ENCODE measurements at places on chromosomes 13 and 19.
A peak's percentile ranks its signal among the peaks of the same experiment; 100 is the strongest.

- no peak for DNase-seq
These were observed 829 bp downstream of the REEP6 start for GRCh38 chr19:1491849-1492170.

GRCh38 chr13:95128045-95128643 is 173.1 kb downstream of the ABCC4 start:
- DNase-seq: no peak

DNA sequence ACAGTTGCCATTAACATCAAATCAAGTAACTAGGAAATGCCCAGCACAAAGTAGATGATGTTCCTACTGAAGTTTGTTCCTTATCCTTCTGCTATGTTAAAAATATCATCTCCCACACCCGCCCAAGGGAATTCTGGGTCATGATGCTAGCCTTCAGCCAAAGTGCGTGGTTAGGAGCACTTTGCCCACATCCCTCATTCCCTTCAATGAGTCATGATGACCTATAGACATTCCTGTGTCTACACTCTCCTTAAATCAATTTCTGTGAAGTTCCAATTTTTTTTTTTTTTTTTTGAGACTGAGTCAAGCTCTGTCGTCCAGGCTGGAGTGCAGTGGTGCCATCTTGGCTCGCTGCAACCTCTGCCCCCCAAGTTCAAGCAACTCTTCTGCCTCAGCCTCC is 17.0 kb downstream of the RXFP2 start:
- no peak for DNase-seq

DNA sequence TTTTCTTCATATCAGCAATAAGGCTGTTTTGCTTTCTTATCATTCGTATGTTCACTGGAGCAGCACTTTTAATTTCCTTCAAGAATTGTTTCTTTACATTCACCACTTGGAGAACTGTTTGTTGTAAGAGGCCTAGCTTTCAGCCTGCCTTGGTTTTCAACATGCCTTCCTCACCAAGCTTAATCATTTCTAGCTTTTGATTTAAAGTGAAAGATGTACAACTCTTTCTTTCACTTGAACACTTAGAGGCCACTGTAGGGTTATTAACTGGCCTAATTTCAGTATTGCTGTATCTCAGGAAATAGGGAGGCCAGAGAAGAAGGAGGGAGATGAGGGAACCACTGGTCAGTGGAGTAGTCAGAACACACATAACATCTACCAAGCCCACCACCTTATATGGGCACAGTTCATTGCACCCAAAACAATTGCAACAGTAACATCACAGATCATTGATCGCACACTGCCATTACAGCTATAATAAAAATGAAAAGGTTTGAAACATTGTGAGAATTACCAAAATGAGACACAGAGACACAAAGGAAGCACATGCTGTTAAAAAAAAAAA is 181.4 kb upstream of the TUBA3C start:
- DNase-seq: peak; percentile 16

DNA sequence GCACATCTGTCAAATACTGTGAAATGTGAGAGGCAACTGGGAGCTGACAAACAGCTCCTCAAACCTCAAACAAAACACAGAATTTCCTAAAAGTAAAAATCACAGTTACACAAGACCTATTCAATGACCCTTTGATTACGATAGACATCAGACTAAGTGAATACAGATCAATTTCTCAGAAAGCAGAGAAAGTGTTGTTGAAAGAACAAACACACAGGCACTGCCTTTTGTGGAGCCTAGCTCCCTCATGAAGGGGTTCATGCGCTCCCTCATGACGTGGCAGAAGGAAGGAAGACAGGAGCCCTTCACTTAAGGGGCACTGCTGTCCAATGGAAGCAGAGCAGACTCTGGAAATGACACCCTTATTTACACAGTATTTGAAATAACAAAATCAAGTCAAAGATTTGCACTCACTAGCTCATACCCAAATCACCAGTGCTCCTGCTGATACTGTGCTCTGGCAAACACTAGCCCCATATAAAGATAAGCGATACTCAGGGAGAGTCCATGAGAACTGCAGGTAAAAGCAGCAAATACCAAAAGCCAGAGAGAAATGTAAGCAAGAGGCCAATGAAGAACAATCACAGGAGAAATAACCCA is 144.9 kb downstream of the KLF12 start:
- no peak for DNase-seq

GRCh38 chr13:27203186-27203585 is 31.6 kb upstream of the USP12 start:
- no peak for DNase-seq

DNA sequence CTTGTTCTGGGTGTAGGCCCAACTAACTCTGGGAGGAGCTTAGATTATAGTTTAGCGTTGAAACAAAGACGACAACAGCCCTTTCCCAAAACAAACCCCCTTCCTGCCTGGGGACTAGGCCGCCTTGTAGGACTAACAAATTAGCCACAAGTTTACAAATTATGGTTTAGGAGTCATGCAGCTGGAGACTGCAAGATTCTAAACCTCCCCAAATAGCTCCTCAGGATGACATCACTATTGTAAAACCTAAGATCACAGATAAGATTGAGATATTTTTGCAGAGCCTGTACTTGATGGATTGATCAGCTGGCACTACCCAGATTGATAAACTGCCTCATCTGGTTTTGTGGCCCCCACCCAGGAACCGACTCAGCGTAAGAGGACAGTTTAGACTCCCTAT is 2.3 kb upstream of the SLC25A15 start:
- no peak for DNase-seq

GRCh38 chr13:20297181-20297580 is 65.1 kb upstream of the GJB6 start:
- DNase-seq: no peak

- DNase-seq: no peak
These were observed 14.9 kb downstream of the HNRNPM start for GRCh38 chr19:8459520-8460270.

DNA sequence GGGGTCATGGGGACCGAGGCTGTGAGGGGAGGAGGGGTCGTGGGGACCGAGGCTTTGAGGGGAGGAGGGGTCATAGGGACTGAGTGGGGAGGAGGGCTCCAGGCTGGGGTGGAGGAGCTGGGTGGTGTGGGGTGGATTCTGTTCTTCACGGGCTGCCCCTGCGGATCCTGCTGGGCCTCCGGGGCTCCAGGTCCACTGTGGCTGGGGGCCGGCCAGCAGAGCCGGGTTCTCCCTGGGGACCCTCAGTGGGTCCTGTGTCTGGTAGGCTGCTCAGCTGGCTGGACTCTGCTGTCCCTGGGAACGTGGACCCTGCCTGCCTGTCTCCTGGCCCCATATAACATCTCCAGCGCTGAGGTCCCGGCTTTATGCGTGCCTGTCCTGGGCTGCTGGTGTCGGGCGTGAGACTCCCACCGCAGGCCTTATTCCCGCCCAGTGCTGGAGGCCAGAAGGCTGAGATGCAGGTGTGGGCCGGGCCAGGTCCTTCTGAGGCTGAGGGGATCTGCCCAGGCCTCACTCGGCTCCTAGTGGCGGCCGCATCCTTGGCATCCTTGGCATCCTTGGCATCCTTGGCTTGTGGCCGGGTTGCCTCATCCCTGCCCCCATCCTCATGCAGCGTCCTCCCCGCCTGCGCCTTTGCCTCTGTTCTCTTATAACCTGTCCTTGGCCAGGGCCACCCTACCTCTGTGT is 19.8 kb upstream of the GNA15 start:
- DNase-seq: no peak

- DNase-seq: no peak
These were observed 2526.0 kb downstream of the PCDH9 start for GRCh38 chr13:64704121-64704649.

- DNase-seq: no peak
These were observed 2.6 kb downstream of the ZNF71 start for GRCh38 chr19:56597696-56598095.

GRCh38 chr13:77267362-77267761 is 59.5 kb downstream of the MYCBP2 start:
- DNase-seq: no peak

- peak; percentile 33 for DNase-seq
These were observed 485 bp downstream of the CRYL1 start for GRCh38 chr13:20525144-20525600.

DNA sequence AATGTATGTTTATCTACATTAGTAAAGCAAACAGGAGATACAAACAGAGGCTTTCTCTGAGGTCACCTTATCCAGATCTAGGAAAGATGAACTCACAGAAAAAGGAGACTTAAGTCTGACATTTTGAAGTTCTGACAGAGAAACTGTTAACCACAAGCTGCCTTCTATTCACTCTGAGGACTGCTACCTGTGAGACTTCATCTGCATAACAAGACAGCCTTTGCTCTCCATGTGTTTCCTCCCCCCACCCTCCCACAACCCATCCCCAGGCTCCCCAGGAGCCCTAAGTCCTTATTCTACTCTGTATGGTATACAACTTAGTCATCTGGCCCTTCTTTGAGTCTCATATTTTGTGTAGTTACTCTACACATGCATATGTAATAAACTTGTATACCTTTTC is 699.0 kb downstream of the FGF9 start:
- no peak for DNase-seq

DNA sequence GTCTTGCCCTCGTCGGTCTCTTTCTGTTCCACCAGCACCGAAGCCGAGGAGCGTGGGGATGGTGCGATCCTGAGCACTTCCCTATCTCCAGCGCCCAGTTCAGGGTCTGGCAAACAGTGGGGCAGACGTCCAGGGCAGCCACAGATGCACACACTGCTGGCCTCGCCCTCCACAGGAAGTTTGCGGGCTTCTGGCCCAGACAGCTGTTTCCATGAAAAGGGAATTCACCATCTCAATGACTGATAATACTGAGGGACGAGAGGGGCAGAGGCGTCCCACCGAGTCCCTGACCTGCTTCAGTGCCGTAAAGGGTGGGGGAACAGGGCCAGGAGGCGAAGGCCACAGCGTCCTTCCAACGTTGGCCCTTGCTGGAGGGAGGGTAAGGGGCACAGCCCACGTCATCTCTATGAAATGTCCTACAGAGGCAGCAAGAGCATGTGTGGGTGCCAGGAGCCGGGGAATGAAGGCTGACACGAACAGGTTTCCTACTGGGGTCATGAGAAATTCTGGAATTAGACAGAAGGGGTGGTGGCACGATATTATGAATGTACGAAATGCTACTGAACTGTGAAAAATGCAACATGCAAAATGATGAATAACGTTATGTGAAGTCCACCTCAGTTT is 19.5 kb downstream of the SHC2 start:
- DNase-seq: no peak

- DNase-seq: no peak
These were observed 864.1 kb downstream of the PCDH17 start for GRCh38 chr13:58495668-58496067.

DNA sequence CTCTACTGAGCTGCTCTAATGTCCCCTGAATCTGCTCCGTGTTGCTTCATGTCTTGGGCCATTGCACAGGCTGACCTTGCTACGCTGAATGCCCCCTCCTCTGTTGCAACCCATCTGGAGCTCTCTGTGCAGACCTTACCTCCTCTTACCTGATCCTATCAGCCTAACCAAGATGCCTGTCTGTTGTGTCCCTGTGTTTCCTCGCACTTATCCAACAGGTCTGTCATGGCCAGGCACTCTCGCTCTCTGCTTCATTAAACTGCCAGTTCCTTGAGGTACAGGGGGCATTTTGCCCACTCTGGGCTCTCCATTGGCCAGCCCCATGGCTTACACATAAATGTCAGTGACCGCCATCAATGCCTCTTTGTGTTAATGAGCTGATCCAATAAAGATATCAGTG is 277.7 kb upstream of the TSHZ3 start:
- DNase-seq: no peak

DNA sequence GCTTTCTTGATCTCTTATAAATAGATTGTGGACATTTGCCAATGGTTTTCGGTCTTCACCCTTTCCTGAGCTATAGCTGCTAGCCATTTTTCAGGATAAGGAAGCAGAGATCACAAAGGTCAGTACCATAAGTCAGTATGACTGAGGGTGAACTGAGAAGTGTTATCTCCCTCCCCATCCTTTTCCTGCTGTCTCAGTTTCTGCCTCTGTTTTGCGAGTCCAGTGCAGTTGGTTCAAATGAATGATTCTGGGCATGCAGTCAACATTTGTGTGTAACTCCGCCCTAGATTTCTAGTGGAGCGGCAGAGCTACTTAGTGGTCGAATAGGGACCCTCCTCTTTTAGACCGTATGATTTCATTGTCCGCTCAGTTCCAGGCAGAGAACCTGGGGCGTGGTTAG is 460.8 kb upstream of the ARGLU1 start:
- no peak for DNase-seq
